ENCODE measurements at places on chromosomes 7 and 10.

DNA sequence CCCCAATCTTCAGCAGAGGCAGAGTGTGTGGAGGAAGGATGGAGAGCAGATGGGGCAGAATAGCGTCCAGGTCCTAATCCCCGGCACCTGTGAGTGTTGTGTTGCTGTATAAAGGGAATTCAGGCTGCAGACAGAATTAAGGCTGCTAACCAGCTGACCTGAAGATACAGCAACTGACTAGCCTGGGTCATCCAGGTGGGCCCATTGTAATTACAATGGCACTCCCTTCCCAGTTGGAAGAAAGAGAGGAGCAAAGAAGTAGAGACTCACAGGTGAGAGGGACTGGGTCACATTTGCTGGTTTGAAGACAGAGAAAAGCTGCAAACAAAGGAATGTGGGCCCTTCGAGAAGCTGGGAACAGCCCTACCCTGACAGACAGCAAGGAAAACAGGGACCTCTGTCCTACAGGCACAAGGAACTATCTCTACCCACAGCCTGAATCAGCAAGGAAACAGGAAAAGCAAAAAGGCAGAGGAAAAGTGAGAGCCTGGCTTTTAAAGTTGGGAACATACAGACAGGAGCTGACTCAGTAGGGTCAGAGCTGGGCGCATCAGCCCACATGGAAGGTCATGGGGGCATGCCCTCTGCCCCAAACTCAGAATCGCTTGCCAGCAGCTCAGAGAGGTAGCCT lies 11.6 kb upstream of the TMEM72 start:
- no peak for DNase-seq

- no peak for DNase-seq
Observed at GRCh38 chr10:13268841-13269240, 31.0 kb downstream of the PHYH start.

- no peak for DNase-seq
Observed at GRCh38 chr7:132059141-132059540, 502.7 kb upstream of the PODXL start.

DNA sequence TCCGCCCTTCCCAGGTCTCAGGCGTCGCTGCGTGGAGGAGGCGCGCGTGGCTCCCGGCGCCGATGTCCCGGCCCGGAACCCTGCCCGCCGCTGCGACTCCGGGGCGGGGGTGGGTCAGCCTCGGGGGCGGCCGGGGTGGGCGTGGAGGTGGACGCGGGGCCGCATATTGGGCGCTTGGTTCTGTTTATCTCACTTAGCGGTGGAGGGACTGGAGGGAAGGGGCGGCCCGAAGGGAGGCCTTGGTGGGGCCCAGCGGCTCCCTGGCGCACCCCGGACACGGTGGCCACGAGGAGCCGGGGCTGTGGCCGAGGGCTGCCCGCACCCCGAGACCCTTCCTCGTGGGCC lies 8.6 kb downstream of the UNCX start:
- no peak for DNase-seq

DNA sequence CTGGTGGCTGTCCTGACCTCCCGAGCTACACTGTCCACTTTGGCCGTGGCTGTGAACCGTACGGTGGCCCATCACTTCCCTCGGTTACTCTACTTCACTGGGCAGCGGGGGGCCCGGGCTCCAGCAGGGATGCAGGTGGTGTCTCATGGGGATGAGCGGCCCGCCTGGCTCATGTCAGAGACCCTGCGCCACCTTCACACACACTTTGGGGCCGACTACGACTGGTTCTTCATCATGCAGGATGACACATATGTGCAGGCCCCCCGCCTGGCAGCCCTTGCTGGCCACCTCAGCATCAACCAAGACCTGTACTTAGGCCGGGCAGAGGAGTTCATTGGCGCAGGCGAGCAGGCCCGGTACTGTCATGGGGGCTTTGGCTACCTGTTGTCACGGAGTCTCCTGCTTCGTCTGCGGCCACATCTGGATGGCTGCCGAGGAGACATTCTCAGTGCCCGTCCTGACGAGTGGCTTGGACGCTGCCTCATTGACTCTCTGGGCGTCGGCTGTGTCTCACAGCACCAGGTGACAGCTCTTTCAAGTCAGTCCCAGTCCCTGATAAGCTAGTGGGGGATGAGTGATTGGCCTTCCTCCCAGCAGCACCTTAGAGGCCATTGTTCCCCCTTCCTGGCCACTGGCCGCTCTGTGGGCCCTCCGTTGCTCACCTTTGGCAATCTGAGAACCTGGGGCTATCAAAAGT lies 3.0 kb downstream of the CHPF2 start:
- no peak for DNase-seq
